Regular cardiac myocyte (primary cell): ENCODE measurements at places on chromosomes 2 and 18. TPM values are rescaled to one million over a fixed set of nuclear protein-coding genes. Genes with fewer than 3 reads are reported as not detected.

The ANKRD30B gene
- total RNA-seq, result 0.96 and 4.5 TPM in 2 replicates

The NCKAP5 gene
- total RNA-seq, result 5.0 and 9.9 TPM in 2 replicates

The AGFG1 gene
- 65.7 and 67.7 TPM in 2 replicates for total RNA-seq

The ERICH2 gene
- total RNA-seq, result not detected in 2 replicates

The INPP5D gene
- total RNA-seq, result under 0.01 and 0.85 TPM in 2 replicates

The IL1B gene
- total RNA-seq, result 150 and 229 TPM in 2 replicates

The CRYGD gene
- not detected in 2 replicates for total RNA-seq

The GRHL1 gene
- total RNA-seq, result 0.28 and 0.38 TPM in 2 replicates

The RAX gene
- total RNA-seq, result not detected in 2 replicates

The ERLEC1 gene
- 245 and 372 TPM in 2 replicates for total RNA-seq

The LAPTM4A gene
- total RNA-seq, result 136 and 256 TPM in 2 replicates
